ENCODE measurements at places on chromosomes 11 and 22.

- DNase-seq = no peak
Observed at GRCh38 chr22:50343541-50343935, 411 bp downstream of the PPP6R2 start.

DNA sequence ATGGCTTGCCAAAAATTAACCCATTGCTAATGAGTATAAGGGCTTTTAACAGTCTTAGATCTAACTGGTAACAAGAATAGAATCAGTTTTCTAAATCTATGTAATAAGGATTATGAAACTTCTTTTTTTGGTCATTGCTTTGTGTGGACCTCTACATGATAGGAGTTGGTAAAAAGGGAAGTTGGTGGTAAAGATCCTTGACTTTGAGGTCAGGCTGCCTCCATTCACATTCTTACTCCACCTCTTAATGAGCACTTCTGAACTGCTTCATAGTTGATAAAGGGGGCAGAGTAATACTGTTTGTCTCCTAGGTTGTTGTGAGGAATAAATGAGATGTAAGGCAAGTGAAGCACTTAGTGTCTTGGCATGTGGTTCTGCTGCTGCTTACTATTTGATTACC lies 10.6 kb downstream of the EIF3M start:
- no peak for DNase-seq

DNA sequence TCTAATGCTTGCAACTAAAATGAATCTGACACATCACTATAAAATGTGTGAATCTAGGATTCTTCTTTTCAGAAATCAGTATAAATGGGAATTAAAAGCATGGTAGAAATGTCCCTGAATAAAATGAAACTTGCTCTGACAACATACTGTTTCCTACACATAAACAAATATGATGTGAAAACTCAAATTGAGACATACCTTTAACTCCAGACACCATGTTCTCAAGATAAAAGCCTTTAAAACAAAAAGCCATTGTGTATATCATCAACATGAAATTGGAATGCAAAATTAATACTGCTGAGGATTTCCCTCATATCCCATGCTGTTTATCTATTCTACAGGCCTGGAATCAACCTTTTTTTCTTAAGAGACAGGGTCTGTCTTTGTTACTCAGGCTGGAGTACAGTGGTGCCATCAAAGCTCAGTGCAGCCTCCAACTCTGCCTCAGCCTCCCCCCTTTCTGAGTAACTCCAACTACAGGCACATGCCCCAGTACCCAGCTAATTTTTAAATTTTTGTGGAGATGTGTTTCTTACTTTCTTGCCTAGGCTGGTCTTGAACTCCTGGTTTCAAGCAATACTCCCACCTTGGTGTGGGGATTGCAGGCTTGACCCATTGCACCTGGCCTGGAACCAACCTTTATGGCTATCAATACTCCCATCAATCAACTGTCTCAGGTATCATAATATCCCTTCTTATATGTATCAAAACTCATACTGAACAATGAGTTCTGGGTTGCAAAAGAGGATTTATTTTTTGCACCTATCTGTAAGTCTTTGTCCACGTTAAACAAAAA lies 6.7 kb downstream of the TAF1D start:
- no peak for DNase-seq

DNA sequence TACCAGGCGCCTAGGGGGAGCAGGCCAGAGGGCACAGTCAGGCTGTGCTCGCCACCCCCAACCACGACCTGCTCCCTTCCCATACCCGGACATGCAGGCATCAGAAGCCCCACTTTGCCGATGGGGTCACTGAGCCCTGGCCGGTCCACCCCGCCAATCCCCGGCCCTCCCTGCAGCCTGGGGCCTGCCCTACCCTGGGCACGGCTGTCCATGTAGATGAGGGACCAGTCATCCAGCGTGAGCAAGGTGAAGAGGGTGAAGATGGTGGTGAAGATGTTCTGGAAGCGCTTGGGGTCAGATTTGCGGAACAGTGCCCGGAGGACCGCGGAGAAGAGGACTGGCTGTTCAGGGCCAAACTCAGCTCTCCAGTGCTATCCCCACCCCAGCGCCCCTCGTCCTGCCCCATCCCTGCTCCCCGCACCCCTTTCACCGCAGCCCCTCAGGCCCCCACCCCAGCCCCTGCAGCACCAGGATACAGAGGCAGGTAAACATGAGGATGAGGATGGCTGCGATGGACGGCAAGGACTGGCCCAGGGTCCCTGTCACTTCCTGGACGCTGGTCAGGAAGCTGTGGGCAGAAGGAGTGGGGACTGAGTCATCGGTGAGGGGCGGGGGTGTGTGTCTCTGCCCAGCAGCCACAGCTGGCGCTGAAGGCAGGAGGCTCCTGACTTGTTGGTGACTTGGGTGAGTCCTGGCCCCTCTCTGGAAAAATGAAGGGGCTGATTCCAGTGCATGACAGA lies 5.5 kb downstream of the CATSPER1 start:
- DNase-seq = peak; percentile 70

- DNase-seq = peak; percentile 86
Observed at GRCh38 chr11:70244698-70245097, 25.8 kb upstream of the PPFIA1 start.

DNA sequence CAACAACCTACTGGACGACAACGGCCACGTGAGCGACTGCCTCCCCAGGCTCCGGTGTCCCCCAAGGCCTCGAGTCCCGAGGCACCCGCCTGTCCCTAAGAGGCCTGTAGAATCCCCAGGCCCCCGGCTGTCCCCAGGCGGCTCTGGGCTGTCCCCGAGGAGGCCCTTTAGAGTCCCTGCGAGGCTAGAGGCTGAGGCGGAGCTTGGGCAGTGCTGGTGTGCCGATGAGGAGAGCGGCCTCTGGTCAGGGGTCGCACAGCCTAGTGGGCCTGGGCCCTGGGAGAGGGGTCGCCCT lies 3.7 kb downstream of the TBX1 start:
- DNase-seq = no peak

DNA sequence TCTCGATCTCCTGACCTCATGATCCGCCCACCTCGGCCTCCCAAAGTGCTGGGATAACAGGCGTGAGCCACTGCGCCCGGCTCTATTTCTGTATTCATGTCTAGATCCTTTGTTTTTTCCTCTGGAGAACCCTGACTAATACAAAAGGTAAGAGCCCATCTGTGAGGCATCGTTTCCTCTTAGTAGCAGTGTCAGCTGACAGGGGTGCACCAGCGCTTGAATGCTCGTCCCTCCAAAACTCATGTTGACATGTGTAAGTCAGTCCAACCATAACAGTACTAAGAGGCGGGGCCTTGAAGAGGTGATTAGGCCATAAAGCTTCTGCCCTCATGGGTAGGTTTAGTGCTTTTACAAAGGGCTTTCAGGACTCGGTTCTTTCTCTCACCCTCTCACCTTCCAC lies 470.1 kb upstream of the B3GAT1 start:
- DNase-seq = no peak

- DNase-seq = no peak
Observed at GRCh38 chr22:17703811-17704210, 65.3 kb downstream of the BCL2L13 start.

- DNase-seq = no peak
Observed at GRCh38 chr11:60251485-60252212, 8.7 kb upstream of the MS4A4E start.

- DNase-seq = peak; percentile 37
Observed at GRCh38 chr22:35303029-35303624, 3.4 kb downstream of the TOM1 start.

DNA sequence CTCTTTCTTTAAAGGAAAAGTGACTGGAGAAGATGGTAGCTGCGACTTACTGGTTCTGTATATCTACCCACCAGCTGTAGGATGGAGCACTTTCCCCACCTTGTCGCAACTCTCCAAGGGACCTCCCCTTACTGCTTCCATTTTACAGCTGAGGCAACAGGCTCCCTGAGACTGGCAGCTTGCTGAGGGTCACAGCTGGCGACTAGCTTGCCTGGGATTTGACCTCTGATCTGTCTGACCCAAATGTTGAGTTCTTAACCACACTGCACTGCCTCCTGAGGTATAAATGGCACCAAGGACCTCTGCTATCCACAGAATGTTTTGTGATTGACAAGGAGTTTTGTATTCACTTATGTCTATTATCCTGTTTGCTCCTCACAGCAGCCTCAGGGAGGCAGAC lies 115.0 kb upstream of the NNMT start:
- no peak for DNase-seq

GRCh38 chr11:1500466-1501420 lies 14.2 kb upstream of the MOB2 start:
- DNase-seq = no peak

GRCh38 chr11:78391424-78391823 lies 26.2 kb downstream of the GAB2 start:
- DNase-seq = no peak

- no peak for DNase-seq
Observed at GRCh38 chr22:38832005-38832978, 11.5 kb downstream of the NPTXR start.

DNA sequence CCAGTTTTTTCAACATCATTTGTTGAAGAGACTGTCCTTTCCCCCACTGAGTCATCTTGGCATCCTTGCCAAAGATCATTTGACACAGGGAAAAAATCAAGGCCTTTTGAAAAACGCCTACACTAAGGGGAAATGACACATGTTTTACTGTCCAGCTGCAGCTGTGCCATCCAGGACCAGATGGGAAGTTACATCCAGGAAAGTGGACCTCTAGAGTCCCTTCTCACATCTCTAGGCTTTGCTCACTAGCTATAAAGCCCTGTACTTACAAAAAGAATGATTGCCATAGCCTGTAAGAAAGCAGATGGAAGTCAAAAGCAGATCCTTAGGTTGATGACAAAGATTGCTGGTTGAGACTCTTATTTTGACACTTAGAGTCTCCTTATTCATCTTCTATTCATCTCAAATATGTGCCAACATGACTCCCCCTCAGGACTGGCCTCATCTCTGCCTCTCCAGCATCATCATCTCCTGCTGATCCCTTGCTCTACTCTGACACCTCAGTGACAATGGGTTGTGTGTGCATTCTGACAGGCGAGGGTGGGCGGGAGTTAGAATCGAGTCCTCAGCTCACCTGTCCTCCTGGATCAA lies 22.8 kb downstream of the OSBP2 start:
- DNase-seq = peak; percentile 77

DNA sequence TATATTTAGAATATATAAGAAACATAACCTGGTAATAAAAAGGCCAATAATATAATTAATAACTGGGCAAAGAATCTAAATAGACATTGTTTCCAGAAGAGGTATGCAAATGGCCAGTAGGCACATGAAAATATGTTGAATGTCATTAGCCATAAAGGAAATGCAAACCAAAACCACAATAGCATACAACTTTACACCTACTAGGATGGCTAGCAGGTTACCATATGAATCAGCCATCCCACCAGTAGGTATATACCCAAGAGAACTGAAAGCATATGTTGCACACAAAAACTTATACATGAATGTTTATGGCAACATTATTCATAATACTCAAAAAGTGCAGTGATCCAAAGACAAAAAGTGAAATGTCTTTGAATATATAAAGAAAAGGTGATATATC lies 2.7 kb upstream of the OR2D2 start:
- no peak for DNase-seq

DNA sequence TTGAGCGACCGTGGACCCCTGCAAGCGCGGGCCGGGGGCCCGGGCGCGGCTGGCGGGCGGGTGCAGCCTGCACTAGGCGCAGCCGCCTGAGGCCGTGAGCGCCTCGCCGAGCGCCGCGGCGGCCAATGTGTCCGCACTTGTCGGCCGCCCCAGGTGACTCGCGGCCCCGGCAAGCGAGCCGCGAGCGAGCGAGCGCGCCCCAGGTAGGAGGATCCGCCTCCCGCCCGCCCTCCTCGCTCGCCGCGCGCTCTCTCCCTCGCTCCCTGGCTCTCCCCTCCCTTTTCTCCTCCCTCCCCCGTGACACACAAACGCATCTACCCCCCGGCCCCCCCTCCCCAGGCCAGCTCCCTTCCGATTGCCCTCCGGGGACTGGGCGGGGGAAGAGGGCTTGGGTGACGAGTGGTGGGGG lies at the start of gene WNT7B:
TSS of gene WNT7B (minus strand) at position 160 of the 409 bp plus-strand sequence. CDS start 408 bp downstream, outside the sequence.
- no peak for DNase-seq

Measured in astrocyte of the spinal cord (primary cell).